ENCODE measurements at places on chromosomes 11 and 22.

GRCh38 chr11:47375020-47375419 lies 3.3 kb downstream of the SPI1 start:
- no peak for DNase-seq

- peak; percentile 8 for DNase-seq
These were observed 679.9 kb upstream of the CCDC179 start for GRCh38 chr11:23540101-23540561.

GRCh38 chr11:117822074-117823033 lies 2.2 kb downstream of the FXYD2 start:
- peak; percentile 55 for DNase-seq

DNA sequence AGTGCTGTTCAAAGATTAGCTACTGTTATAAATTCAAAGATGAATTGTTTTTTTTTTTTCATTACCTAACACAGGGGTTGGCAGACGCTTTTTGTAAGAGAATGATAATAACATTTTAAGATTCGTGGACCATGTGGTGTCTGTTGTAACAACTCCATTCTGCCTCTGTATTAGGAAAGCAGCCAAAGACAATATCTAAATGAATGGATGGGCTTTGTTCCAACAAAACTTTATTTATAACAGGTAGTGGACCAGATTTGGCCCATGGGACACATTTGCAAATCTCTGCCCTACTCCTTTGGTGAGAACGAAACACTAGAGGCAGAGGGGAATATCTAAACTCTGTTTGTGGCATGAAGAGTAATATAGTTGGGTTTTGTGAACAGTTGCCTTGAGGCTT lies 83.6 kb upstream of the BLID start:
- no peak for DNase-seq

GRCh38 chr22:49112661-49113626 lies 714.7 kb downstream of the BRD1 start:
- no peak for DNase-seq

GRCh38 chr11:2575591-2576051 lies 124.2 kb downstream of the KCNQ1OT1 start:
- no peak for DNase-seq

DNA sequence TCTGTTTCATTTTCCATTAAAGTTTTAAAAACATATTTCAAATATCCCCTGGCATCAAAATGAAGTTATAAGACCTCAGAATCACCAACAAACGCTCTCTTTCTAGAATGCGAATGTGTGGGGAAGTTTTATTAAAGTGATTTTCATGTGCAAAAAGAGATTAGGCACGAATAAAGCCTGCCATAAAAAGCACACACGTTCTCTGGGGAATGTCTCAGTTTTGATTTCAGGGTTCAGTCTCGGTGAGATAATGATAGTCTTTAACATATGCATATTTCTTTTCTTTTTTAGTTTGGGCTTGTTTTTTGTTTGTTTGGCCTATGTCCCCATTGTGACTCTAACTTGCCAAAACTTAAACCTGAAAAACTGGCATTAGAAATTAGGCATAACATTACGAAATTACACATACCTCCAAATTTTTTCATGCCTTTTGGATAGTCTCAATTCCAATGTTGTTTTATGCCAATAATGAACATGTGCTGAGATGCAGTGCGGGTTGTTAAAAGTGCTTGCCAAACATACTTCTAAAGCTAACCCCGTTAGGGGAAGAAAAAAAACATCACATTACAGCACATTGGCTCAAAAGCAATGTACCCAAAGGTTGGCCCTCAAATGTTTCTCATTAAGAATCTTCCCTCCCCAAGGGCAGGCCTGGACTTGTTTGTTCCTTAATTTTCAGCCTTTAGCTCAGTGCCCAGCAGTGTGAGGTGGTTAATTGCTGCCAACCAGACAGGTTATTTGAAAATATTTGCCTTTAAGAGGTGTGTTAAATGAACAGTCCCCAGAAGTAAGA lies 33.2 kb upstream of the FBLN1 start:
- no peak for DNase-seq

DNA sequence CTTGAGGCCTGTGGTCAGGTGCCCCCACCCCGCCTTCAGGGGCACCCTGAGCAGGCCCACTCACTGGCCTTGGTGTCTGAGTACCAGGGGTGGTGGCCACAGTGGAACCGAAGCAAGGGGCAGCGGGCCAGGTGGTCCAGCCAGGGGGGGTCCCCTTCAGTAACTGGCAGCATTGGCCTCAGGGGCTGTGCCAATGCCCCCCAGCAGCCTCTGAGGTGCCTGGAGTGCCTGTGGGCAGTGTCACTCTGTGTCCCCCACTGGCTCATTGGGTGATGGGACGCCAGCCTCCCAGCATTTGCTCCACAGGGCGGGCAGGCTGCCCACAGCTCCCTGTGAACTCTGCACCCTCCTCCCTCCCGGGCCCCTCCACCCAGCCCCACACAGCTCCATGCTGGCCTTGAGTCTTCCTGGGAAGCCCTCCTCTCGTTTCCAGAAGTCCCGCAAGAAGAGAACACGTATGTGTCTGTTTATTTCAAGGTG lies 29.5 kb upstream of the CARS1 start:
- DNase-seq = no peak

GRCh38 chr11:41085123-41085522 lies 374.3 kb downstream of the LRRC4C start:
- no peak for DNase-seq

DNA sequence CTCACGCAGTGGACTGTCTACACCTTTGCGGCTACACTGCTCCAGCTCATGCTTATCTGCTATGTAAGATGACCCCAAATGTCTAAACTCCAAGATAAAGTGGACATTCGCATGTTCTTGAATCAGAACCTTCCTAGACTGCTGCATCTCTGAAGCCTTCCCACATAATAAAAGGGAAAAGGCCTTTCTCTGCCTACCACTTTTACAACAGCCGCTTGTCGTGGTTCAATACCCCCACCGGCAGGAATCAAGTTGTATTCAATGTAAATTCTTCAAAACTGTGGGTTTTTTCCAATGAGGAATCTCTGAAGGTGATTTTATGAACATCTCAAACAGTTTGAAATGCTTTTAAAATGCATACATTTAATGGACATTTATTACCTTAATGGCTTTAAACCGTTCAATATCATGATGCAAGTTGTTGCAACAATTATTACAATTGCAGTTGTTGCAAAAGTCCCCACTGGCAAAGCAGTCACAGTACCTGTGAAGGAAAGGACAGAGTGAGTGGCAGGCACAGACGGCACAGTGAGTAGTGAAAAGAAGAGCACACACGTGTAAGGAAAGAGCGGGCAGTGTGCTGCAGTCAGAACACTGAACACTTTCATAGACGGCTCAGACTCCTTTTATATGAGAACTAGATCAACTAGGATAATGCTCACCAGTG lies 31.2 kb downstream of the GAL start:
- no peak for DNase-seq

GRCh38 chr22:25827415-25827814 lies 85.4 kb downstream of the MYO18B start:
- DNase-seq = no peak

DNA sequence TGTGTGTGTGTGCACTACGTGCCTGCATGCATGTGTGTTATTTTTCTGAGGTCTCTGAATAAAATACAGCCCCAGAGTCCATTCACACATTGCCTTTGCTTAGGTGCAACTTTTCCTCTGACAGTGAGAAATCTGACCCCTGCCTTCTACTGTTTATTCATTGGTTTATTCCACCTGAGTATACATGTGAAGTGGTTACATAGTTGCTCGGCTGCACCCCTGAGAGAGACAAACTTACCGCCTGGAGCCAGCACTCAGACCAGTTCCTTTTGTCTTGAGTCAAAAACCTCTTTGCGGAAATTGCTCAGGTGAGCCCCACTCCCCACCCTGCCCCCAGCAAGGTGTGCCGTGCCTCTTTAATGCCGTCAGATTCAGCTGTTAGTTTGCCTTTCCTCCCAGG lies 363.6 kb downstream of the BRD1 start:
- DNase-seq = no peak

- DNase-seq = peak; percentile 78
These were observed 50.4 kb downstream of the FAM83F start for GRCh38 chr22:40044870-40045834.

DNA sequence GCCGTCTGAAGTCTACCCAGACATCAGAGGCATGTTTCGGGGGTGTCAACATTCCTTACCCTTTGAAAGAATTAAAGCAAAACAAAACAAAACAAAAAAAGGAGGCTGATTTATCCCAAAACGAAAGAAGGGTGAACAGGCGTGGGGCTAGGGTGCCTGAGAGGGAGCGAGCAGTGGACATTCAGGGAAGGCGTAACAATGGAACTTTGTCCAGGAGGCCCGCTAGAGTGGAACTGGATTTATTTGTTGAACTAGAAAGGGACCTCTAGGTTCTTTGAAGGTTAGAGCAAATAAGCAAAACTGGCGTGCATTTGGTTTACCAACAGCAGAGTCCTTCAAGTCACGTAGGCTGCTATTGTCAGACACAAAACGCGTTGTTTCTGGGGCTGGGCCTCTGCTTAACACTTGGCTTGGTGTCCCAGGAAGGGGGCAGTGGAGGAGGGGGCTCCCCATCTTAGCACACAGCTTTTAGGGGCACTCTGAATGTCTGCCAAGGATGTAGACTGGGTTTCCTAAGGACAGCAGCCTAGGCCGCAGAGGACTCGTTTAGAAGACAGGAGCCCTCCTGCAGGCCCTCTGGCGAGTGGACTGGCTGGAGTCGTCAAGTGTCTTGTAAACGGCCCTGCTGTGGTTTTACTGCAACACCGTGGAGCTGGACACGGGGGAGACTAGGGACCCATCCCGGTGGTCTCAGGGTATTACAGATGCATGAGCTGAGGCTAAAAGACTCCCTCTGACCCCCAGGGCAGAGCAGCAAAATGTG lies 203.7 kb upstream of the SORL1-AS1 start:
- no peak for DNase-seq

DNA sequence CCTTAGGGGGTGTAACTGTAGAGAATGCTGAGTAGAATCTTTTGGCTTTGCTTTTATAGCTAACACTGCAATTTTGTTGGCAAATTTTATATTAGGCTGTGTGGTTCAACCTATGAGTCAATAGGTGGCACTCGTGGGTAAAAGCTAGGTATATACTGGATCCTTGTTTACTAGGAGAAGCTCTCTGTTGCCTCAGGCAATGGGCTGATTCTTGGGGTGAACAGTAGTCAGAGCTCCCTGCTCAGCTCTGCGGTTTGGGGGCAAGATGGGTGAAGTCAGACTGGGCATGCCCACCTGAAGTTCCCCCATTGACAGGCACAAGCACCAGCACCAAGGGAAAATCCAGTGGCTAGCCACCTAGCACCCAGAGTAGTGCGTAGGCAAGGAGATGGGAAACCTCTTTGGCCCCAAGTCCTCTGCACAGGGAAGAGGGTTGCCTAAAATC lies 238.7 kb downstream of the FAM181B start:
- DNase-seq = no peak
